CD4-positive, alpha-beta T cell treated with Interleukin-17A for 4 hours (primary cell): ENCODE measurements at places on chromosomes 11 and 22.

GRCh38 chr11:45748801-45749200 lies 56.1 kb upstream of the SLC35C1 start:
- no peak for DNase-seq

GRCh38 chr11:15817001-15817400 lies 539.3 kb downstream of the SOX6 start:
- DNase-seq, result no peak

- DNase-seq, result no peak
These were observed 58.9 kb downstream of the RPUSD4 start for GRCh38 chr11:126152586-126152985.

GRCh38 chr11:65854852-65855837 lies 2.8 kb downstream of the CFL1 start:
- DNase-seq, result no peak
